ENCODE measurements at places on chromosomes 12 and 14.

- DNase-seq = no peak
Measured at GRCh38 chr12:69059465-69060457, 126.8 kb upstream of the CPM start.

- DNase-seq = no peak
Measured at GRCh38 chr12:17810399-17810798, 279.6 kb downstream of the RERGL start.

GRCh38 chr14:95533391-95533821 is 1.4 kb upstream of the GLRX5 start:
- DNase-seq = no peak

- DNase-seq = no peak
Measured at GRCh38 chr14:77964586-77964985, 164.7 kb downstream of the ADCK1 start.

DNA sequence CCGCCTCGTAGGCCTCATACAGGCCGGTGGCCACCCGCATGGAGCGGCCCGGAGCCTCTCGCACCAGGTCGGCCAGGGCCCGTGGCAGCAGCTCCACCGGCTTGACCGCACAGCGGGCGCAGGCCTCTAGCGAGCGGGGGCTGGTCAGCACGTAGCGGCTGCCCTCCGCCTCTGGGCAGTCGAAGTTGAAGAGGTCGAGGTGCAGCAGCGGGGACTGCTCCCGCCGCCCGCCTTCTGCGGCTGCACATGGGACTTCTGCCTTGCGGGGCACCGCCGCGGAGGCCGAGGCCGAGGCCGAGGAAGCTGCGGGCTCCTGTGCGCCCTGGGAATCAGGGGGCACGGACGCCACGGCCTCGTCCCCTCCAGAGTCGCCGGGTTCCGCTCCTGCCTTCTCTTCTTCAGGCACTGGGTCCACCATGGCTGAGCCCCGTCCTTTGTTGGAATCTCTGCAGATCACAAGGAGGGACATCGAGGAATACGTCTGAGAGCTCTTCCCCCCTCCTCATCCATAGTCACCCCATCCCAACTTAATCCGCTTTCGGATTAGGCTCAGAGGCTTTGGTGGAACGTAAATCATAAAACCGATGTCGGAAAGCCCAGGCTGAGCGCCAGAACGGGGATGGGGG is 1.4 kb downstream of the CCDC177 start:
- no peak for DNase-seq

- DNase-seq = no peak
Measured at GRCh38 chr14:94550041-94550440, 11.2 kb upstream of the SERPINA4 start.

DNA sequence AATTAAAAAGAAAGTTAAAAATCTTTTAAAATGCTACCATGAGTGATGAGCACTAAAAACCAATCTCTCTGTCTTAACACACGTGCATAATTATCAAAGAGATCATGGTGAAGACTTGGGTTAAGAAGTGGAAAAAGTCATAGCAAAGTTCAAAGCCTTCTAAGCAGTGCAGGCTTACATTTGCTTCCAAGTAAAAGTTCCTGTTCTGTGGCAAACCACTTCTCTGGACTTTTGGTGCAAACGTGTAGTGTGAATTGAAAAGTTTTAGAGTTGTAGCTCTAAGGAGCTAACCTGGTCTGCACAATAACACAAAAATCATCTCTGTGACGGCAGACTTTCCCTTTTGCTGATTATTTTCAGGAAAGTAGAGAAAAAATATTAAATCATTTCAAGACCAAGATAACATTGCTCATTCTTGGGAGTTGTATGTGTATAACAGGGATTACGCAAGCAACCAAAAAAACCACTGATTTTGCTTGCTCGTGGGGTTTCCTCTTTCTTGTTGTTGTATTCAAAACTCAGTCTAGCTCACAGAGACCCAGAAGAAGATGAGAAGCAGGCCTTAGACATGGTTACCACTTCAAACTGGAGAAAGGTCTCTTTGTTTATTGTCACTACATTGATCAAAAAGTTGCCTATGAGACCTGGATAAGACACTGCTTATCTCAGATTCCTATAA is 2.3 kb upstream of the GLIPR1 start:
- DNase-seq = no peak

DNA sequence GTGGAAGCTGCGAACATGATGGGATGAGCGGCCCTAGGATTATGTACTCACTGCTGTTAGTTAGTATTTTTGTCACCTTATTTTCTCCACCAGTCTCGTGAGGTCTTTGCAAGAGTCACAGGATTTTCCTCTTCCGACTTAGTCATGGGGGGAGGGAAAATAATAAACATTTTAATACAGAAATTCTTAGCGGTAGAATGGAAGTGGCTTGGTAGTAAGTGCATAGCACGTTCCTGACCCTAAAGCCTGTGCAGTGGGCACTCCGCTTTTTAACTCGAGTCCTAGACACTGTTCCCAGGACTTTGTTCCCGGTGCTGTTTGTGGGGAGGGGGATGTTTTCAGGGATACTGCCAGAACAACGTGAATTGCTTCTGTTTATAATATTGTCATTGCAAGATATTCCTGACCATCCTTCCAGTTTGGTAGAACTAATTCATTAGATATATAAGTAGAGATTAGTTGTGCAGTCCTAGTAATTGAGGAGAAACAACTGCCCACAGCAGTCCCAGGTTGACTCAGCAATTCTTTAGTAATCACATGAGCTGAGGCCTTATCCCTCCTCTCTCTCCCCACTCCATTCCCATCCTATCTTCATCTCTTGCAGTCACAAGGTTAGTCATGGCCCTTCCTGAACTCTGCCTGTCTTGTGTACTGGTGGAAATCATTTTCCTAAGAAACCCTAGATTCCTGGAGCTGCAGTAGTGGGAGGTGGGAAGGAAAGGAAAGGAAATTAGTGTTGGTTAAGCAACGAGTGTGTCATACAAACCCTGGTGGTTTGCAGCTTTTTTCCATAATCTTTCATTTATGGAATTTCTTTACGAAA is 799 bp downstream of the SLC38A6 start:
- DNase-seq = no peak

DNA sequence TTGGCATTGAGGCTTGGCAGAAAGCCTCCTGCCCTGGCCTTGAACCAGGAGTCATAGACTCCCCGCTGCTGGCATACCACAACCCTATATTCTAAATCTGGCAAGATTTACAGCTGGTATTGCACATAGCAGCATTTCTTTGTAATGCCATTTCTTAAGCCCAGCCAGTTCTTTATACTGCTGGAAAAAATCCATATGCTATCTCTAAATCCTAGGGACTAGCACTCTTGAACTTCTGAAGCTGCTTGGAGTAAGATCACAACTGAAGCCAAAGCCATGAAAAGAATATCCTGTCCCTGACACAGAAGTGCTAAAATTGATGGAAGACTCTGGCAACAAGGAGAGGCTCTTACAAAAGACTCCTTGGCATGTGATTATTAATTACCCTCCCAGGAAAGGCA is 89.3 kb downstream of the KCNC2 start:
- DNase-seq = no peak

- no peak for DNase-seq
Measured at GRCh38 chr14:65160091-65160490, 57.8 kb upstream of the MAX start.
